ENCODE measurements at places on chromosomes 5 and 9. TPM values are rescaled to one million over a fixed set of nuclear protein-coding genes. Genes with fewer than 3 reads are reported as not detected.
A peak's percentile ranks its signal among the peaks of the same experiment; 100 is the strongest.

DNA sequence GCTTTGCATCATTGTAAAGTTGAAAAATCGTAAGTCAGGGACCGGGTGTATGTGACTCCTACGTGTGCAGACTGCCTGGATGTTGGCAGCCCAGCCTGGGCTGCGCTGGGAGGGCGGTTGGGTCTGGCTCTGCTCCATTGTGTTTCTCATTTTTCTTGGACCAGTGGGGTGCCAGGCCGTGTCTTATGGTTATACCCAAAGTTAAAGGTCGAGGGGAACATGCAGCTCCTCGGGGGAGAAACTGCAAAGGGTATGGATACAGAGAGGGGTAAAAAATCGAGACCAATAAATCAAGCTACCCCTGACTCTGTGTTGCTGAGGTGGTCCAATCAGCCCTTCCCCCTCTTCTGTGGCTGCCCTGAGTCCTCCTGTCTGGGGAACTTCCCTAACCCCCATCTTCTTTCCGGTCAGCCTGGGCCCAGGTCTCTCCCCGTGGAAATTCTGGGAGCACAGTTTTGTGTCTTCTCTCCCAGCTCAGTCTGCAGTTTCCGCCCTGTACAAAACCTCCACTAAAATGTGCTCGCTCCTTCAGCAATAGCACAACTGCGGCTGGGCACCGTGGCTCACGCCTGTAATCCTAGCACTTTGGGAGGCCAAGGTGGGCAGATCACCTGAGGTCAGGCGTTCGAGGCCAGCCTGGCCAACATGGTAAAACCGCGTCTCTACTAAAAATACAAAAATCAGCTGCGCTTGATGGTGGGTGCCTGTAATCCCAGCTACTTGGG lies 34.1 kb upstream of the UNC5A start:
- DNase-seq: no peak

The TXNDC8 gene
- total RNA-seq: not detected

DNA sequence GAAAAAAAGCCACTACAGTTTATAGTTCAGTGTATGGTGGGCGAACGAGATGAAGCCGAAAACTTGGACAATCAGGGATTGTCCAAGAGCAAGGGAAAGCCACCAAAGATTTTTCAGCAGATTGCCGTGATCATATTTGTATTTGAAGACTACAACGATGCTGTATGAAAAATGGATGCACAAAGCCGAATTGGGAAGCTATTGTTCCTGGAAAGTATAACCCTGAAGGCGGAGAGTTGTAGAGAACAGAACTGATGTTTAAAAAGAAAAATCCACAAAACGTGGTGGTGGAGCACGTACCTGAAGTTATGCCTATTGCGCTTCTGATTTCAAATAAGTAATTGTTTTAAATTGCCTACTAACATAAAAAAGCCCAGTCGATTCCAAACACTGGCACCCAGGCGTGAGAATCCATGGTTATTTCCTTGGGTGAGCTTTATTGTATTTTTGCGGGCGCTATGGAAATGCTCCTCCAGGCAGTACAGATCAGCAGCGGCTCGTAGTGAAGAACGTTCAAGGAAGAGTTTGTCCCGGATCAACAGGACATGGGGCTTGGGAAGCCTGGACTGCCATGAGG lies 772 bp upstream of the TARS1 start:
- peak; percentile 20 for DNase-seq

- DNase-seq: no peak
Measured at GRCh38 chr5:14986413-14986812, 114.8 kb upstream of the ANKH start.

GRCh38 chr5:132003982-132004381 lies 7.5 kb downstream of the ACSL6 start:
- no peak for DNase-seq

DNA sequence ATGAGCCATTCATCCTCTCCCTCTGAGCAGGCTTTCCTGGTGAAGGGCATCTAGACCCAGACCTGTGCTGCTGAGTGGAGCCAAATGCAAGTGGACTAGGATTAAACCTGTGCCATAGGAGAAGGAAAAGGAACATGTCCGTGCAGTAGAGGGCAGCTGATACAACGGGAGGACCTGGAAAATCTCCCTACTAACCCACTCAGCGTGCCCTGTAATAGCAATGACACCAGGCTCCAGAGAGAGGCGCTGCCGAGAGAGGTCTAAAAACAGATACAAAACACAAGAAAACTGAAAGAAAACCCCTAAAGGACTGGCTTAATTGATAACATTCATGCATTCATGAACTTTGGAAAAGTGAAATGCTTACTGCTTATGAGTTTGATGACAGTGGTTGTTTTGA lies 60.8 kb downstream of the PFDN1 start:
- no peak for DNase-seq

DNA sequence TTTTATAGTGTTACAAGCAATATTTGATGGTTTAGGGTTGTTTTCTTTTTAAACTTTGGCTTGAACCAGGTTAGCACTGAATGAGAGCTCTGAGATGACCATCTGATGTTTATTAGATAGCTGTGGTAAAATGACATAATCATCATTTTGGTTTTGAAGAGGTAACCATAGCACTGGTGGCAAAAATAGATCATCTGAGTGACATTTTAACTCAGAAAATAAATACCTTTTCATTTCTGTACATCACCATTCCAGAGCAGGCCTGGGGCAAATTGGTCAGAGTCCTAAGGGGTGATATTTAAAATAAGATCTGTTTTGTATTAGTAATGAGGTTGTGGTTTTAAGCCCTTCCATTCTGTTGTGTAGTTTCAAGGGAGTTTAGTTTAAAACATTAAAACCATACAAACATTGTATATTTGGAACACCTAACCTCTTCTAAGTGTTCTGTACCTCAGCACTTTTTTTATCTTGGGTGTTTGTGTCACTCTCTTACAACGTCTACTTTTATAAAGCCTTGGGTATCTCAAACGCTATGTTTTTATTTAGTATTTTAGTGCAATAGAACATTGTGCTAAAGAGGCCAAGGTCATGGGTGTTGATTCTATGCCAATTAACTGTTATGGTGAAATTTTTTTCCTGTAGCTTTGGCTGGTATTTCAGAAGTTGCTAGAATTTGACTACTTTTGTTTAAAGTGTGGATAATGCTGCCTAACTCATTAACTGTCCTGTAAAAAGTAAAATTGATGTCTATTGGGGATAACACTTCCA lies 166.1 kb downstream of the CD180 start:
- no peak for DNase-seq

The GPR21 gene
- total RNA-seq: 7.7 TPM

DNA sequence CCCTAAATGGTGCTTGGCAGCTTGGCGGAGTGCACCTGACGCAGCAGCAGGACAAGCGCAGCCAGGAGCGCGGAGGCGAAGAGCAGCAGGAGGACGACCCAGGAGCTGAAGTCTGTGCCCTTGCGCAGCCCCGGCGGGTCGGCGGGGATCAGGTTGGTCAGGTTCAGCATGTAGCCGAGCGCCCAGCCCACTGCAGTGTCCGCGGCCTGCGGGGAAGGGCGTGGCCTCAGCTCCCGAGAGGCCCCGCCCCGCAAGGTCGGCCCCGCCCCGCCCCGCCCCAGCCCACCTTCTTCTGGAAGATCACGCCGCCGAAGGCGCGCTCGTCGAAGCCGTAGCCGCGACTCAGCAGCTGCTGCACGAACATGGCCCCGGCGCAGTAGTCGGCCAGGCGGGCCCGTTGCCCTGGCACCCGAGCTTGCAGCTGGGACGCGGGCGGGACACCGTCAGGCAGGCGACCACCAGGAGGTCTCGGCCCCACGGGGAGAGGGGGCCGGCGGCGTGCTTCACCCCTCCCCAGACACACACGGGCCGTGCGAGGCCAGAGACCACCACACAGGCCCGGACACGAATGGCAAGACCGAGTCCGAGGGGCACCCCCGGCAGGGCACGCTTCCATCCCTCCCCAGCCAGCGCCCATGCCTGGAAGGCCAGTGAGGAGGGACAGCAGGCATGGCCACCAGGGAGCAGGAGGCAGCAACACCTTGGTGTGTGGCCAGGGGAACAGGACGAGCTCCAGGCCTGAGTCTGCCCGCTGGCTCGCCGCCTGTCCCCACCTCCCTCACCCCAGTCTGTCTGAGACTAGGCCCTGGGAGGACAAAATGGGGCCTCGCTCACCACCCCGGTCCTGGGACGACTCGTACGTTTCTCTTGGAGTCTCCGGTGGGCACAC lies 2.9 kb upstream of the NPDC1 start:
- no peak for DNase-seq

GRCh38 chr9:4341554-4341953 lies 41.7 kb upstream of the GLIS3 start:
- DNase-seq: no peak

The HTR1A gene
- not detected for total RNA-seq

GRCh38 chr9:1327467-1327866 lies 277.3 kb downstream of the DMRT2 start:
- no peak for DNase-seq

The PCDHB8 gene
- 1.6 TPM for total RNA-seq

The SLC9A3 gene
- total RNA-seq: 2.1 TPM

- no peak for DNase-seq
Measured at GRCh38 chr5:58454025-58454424, 5.9 kb downstream of the PLK2 start.

GRCh38 chr9:17742067-17742466 lies 163.2 kb downstream of the SH3GL2 start:
- DNase-seq: no peak

The ENTPD8 gene
- 0.16 TPM for total RNA-seq

The LAMC3 gene
- 12.2 TPM for total RNA-seq

DNA sequence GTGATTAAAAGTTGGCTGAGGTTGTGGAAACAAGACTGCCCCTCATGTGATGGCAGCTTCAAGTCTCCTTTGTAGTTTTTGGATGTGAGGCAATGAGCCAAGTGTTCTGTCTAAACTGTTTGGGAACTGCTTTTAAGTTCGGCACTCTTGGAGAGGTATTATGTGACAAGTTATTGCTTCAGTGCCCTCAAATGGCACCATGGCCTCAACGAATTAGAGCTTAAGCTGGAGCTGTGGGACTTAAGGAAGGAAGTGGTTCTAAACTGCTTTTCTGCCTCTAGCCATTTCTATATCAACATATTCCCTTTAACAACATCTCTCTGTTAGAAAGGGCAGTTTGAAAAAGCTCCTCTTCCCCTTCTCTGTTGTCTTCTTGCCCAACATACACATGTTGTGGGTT lies 227.7 kb downstream of the RFK start:
- no peak for DNase-seq

DNA sequence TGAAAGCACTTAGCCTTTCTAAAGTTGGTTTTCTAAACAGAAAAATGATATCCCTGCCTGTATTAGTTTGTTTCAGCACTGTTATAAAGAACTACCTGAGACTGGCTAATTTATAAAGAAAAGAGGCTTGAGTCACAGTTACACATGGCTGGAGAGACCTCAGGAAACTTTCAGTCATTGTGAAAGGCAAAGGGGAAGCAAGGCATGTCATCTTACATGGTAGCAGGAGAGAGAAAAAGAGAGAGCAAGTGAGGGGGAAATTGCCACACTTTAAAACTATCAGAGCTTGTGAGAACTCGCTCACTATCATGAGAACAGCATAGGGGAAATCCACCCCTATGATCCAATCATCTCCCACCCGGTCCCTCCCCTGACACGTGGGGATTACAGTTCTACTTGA lies 64.9 kb downstream of the FAM170A start:
- no peak for DNase-seq

The PCDHA11 gene
- 1.6 TPM for total RNA-seq

The MYOZ3 gene
- total RNA-seq: 3.2 TPM

All from urinary bladder (tissue), 4 donors.